Fibroblast of gingiva (primary cell): ENCODE measurements at places on chromosomes 5 and 9.

DNA sequence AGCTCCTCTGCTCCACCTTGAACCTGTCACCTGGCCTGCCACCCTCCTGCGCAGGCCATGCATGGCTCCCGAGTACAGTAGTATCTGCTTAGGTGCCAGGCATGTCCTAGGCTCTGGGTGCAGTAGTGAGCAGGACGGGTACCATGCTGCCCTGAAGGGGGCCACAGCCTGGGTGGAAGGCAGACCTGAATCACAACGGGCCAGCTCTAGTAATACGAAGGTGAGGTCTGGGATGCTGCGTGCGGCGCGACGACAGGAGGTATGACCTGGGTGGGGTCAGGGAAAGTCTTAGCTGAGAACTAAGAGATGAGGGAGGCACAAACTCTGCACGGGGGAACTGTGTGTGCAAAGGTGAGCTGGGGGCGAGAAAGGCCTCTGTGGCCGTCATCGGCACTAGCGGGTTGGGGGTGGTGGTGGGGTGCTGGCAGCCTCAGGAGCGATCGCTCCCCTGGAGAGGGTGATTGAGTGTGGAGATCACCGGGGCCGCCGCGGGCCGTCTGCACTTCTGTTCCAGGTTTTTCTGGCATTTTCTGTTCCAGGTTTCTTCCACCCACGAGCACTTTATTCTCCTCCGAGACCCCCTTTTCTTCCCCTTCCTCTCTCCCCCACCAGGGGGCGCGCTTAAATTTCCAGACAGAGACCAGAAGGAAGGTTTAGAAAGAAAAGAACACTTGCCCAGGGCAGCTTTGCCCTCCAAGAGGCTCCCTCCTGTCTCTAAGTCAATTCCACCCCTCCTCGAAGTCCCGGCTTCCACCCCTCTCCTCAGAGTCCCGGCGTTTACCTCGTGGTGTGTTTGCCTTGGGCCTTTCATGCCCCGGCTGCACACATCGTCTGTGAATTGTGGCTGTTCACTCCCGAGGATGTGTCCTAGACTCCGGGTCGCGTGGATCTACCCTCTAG is 15.1 kb downstream of the PDLIM4 start:
- DNase-seq = no peak

DNA sequence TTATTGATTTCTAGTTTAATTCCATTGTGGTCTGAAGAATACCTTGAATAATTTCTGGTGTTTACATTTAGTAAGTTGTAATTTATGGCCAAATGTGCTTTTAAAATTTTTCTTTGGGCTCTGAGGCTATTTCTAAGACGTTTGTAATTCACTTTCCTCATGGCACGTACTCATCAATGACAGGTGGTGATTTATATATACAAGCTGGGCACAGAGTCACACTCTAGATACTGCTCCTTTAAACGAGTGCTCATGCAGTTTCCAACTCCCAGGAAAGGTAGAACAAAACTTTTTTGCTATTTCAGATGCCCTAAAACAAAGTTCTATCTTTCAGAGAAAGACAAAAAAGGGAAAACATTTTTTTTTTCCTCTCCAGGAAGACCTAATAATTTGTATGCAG is 146.9 kb downstream of the AUH start:
- no peak for DNase-seq

DNA sequence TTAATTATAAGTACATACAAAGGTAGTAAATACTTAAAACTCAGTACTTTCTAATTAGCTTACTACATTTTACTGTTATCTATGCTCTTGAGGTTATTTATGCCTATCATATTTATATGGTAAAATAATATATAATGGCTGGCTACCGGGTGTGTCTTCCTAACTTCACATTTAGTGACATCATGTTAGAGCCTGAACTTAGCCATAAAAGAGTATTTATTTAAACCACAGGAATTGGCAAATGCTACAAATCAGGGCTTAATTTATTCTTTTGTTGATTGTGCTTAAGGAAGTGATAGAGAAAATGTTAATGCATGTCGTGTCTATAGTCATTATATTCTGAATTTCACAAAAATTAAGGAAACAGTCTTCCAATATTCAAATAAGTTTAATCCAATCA is 73.1 kb downstream of the NDUFAF2 start:
- DNase-seq = no peak

DNA sequence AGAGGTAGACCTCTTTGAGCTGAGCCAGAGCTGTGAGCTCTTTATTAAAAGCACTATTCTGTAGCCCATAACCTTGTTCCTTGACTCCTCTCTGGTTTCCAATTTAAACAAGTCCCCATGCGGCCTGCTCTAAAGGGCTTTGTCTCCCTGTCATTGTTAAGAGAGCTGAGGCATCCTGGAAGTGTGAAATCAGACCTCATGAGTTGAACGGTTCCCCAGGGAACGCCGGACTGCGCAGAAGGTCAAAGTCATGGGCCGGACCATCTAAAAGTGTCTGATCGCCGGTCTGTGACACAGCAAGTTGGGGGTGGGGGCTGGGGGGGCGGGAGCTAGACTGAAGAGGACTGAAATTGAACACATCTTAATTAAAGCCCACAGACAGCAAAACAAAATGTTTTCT is 265.8 kb downstream of the SLF1 start:
- no peak for DNase-seq

GRCh38 chr5:145378226-145378625 is 456.9 kb downstream of the PRELID2 start:
- DNase-seq = no peak

- peak; percentile 94 for DNase-seq
Observed at GRCh38 chr5:78677777-78678668, 29.5 kb upstream of the LHFPL2 start.

GRCh38 chr9:86947146-86948073 is at the start of gene GAS1:
Gene GAS1, minus strand, starts transcription at chr9:86947506. Its CDS starts 727 bp downstream, at chr9:86946779.
- peak; percentile 99 for DNase-seq
